Tibial nerve (tissue), 4 donors: ENCODE measurements at places on chromosomes 11 and 22.

DNA sequence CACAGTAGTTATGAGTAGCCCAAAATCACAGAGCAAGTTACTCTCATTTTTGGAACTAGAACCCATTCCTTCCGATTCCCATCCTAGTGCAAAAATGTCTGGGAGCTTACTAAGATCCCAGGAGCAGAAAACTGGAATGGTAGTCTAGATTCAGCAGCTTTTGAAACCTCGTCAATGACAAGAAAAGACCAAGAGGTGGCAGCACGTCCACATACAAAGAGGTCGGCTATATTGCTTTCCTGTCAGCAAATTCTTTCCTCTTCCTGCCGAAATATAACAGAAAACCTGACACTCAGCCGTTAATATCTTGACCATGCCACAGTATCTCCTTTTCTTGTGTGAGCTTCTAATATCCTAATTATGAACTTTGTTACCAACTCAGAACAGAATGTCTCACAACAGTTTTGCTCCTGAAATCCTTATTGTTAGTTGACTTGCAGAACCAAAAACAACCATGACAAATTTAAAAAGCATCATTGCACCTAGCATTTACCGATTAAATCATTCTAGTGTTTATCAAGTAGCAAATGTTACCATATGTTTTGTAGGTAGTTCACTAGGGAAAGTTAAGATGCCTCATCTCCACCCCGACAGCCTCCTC is 92.8 kb upstream of the OR9G4 start:
- peak; percentile 68 for DNase-seq

- no peak for DNase-seq
Measured at GRCh38 chr11:102287964-102288724, 29.1 kb upstream of the BIRC3 start.

- peak; percentile 72 for DNase-seq
Measured at GRCh38 chr11:60265373-60266214, 14.9 kb upstream of the MS4A4A start.

DNA sequence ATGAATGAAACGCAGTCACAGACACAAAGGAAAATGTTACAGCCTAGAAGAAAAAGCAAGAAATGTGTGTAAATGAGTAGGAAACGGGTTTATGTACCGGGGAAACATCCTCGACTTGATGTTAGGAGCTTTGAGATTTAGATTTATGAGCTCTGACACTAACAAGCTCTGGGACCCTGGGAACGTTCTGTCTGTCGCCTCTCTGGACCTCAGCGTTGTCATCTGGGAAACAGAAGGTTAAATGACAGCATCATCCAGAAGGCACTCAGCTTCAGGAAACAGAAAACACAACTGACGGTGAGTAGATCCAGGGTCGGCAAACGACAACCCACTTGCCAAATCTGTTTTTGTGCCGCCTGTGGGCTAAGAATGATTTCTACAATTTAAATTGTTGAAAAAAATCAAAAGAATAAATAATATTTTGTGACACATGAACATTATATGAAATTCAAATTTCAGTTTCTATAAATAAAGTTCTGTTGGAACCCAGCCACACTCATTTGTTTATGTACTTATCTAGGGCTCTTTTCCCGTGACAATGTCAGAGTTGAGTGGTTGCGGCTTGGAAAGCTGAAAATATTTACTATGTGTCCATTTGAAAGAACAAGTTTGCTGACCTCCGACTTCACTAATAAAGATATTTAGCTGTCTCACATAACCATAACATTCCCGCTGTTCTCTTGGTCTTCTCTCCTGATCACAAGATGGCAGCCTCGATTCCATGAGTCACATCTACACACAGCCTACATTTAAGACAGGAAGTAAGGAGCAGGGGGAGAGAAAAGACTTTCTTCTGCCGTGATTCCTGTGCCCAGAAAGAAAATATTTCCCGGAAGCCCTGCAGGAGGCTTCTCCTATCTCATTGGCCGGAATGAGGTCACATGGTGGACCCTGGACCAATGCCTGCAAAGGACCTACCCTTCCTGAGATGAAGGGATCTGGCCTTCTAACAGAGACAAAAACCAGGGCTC is 47.1 kb upstream of the SYT13 start:
- no peak for DNase-seq

DNA sequence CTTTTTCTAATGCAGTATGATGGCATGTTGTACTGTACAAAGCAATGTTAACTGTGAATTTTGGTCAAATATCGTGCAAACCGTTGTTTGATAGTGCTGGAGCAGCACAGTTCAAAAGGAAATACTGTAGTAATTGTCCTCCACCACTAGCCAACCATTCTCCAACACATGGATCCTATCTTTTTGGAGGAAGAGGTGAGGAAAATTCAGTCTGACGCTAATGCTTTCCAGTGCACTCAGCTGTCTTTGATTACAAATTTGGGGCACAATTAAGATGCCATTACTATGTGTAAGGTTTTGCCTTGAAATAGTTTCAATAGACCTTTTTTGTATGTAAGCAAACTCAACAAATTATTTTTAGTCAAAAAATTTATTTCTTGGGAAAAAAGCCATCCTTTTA is 240.5 kb upstream of the CCDC179 start:
- no peak for DNase-seq

DNA sequence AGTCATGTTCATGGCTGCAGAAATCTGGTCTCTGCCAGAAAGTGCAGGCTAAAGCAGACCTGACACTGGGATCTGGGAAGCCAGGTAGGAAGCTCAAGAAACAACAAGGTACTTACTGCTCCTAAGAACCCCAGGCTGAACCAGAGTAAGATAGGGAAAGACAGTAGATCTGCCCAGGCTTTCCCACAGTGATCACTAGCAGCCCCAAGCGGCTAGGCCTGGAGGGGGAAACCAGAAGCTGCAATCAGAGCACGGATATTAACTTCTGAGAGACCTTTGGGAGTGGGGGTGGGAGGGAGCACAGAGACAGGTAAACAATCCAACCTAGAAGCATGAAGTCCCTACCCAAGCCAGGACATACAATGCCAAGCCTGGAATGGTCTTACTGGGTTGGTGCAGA is 135.2 kb upstream of the C11orf58 start:
- no peak for DNase-seq

- DNase-seq: no peak
Measured at GRCh38 chr11:96642583-96642982, 252.8 kb downstream of the JRKL start.

DNA sequence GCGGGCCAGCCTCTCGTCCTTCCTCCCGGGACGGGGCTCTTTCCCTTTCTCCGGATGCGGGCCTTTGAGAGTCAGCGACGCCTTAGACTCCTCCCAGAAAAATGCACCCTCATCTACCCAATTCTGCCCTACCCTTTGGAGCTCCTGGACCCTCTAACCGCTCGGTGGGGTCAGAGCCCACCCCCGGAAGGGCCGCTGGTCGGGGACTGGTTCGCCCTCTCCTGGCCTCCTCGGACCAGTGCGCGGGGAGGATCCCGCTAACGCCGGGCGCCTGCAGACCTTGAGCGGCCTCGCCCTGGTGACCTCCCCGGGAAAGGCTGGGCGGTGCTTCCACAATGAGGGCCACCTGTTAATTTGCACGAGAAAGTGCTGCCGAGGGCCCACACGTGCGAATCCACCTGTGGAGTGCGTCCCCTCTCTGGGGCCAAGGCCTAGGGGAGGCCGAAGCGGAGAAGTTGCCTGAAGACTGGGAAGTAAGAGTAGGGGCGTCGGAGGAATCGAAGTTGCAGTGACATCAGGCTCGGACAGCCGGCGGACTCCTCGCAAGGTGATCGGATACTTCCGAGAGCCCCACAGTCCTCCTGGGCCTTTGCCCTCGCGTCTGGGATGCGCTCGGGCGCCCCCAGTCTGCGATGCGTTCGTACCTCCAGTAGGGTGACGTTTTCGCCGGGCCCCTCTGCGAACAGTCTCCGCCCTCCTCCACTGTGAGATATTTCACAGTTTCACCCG is 61.5 kb downstream of the ENDOD1 start:
- peak; percentile 88 for DNase-seq

- no peak for DNase-seq
Measured at GRCh38 chr22:26845021-26845743, 187.8 kb downstream of the MIAT start.

DNA sequence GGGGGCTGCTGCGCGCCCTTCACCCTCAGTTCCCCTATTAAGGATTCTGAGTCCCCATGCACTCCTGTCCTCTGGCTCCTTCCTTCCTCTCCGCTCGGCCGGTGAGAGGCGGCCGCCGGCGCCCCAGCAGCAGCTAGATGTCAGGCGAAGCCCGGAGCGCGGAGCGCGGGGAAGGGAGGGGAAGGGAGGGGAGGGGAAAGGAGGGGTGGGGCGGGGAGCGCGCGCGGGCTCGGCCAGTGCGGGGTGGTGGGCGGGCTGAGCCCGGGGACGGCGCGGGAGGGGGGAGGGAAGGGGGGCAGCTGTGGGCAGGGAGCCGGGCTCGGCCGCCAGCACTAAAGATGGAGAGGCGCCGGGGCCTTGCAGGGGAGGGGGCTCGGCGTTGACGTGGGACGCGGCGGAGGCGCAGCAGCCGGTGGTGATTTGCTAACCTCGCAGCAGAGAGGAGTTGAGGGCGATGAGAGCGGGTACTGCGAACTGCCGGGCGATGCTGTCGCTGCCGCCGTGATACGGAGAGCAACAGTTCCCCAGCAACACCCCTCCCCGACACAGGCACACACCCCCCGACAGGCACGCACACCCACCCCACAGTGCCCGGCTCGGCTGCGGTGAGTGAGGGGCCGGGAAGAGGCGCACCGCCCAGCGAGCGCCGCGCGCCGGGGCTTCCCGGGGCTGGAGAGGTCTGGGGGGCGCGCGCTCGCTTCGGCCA is at the start of gene ZBTB16:
ZBTB16 (plus strand) TSS at position 434 of the 706 bp plus-strand sequence. CDS start 3,590 bp downstream, outside the sequence.
- DNase-seq: peak; percentile 80

DNA sequence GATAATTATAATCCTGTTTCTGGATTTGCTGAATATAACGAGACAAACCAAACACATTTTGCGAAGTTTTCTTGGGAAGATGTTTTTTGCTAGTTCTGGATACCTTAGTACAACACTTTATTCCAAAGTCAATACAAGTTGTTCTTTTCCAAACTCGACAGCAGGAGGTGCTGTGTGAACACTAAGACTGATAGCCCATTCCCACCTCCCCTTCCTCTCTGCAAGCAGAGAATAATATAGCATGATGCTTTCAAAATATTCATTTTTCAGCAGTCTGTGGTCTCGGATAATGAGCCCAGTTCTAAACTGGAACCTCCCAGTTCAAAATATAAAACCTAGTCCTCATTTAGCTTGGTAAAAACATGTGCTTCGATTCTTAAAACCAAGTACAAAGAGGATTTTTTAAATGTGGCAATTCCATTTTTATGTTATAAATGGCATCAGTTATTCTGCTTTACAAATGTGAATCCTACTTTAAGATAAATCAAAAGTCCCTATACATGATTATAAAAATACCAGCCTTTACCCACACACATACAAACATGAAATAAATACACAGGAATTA is 129.1 kb downstream of the DCDC1 start:
- no peak for DNase-seq

- DNase-seq: no peak
Measured at GRCh38 chr22:29074276-29074772, 1.5 kb downstream of the KREMEN1 start.

- no peak for DNase-seq
Measured at GRCh38 chr22:35582861-35583670, 34.1 kb downstream of the MB start.

- DNase-seq: no peak
Measured at GRCh38 chr11:122287401-122287800, 171.4 kb upstream of the BLID start.
